Fibroblast of upper back skin (primary cell): ENCODE measurements at places on chromosomes 2 and 18.

DNA sequence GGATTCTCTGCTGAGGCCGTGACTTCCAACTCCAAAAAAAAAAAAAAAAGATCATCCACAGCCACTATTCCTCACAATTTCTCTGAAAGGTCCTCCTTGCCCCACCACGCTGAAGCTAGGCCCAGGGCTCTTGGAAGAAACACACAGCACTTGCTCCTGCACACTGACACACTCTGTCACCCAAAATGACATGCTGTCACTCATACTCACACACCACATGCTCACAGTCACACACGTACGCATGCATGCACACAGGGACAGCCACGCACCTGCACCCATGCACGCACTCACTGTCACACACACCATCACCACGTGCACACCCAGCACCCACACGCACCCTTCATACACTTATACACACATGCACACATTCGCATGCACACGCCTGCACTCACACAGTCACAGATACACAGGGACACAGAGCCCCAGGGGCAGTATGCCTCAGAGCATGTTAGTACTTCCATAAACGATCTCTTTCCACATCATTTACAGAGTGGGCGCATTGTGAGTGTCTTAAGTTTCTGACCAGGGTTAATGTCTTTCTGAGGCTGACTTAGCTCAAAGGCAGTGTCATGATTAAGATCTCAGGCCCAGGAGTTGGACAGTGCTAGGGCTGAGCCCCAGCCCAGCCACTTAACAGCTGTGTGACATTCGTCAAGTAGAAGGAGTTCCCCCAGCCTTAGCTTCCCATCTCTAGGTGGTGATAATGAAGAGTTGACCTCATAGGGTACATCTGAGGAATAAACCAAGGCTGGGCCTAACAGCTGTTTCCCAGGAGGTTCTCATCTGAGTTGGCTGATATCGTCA lies 93.4 kb downstream of the GLI2 start:
- DNase-seq, result no peak

DNA sequence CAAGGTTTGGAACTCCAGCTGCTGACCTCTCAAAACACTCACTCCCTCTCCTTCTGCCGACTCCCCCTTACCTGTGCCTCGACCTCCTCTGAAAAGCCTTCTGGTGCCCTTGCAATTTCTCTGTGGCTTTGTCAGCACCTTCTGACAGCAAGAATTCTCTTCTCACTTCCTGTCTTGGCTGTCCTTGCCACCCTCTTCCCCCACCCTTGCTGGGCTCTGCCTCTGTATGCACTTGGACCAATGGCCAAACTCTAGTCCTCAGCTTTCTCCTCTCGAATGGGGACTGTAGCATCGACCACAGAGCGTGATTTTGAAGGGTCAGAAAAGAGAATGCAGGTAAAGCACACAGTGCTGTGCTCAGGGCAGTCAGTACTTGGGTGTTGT lies 99.0 kb downstream of the HS1BP3 start:
- no peak for DNase-seq

- no peak for DNase-seq
These were observed 200.8 kb downstream of the RAB3GAP1 start for GRCh38 chr2:135252805-135253458.

DNA sequence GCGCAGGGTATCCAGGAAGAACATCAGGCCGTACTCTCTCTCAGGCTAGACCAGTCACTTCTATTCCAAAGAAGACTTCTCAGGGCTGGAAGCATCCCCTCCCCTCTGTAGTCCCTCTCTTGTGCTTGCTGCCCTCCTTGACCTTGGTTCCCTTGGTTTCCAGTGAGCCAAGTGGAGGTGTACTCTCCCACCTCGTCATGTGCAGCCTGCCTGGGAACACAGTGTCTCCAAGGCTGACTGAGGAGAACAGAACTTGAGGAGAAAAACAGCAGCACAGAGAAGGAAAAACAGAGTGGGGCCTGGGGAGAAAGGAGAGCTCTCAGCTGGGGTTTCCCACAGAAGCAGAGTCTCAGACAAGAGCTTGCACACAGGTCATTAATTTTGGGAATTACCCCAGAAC lies 52.7 kb downstream of the HAUS1 start:
- DNase-seq, result no peak

- peak; percentile 34 for DNase-seq
These were observed 25.1 kb downstream of the ANXA4 start for GRCh38 chr2:69767034-69767433.

DNA sequence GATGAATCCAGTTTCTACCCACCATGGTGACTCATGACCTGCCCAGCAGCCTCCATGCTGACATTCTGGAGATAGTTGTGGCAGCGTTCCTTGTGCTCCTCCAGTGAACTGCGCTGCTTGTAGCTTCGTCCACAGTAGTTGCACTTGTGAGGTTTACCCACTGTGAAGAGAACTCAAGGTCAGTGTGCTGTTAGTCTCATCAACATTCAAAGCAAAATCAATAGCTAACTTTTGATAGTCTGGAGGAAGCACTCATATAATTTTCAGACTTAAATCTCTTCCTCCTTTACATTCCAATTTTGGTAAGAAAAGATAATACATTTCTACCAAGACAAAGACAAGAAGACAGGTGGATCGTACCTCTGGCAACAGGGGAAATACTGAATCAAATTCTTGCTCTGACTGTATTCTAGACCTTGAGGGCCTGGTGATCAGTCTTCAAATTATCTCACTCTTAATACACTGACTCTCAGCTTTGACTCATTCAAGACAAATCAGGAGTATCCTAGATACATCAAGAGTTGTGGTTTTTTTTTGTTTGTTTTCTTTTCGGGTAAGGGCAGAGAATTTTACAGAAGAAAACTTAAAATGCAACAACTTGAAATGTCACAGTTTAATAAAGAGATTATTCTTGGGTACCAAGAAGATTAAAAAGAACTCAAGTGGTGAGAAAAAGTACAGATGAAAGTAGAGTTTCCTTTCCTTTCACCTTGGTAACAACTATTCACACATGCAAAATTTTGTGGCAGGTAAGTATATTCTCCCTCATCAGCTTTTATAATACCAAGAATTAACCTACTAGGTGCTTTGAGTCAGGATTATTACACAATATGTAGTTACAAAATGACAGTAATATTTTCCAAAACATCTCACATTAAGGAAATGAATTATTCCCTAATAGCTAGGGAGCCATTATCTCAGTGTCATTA lies 129.2 kb downstream of the IKZF2 start:
- DNase-seq, result peak; percentile 14

DNA sequence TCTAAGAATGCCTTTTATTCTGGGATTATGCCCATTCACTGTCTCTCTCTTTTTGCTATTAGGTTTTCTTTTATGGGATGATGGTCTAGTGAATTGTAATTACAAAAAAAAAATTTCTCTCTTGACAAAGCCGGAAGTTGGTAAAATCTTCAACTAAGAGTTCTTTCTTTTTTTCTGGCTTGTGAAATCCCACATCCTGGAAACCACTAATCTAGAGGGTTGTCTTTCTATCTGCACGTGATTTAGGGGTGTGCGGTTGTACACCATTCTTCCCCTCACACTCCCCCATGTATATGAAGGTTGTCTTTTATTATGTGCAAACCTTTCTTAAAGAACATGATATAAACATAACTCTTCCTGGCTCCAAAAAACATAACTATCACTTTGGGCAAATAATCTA lies 52.0 kb downstream of the GATA6 start:
- no peak for DNase-seq

GRCh38 chr2:173033084-173033483 lies 42.6 kb upstream of the MAP3K20 start:
- DNase-seq, result peak; percentile 83

- DNase-seq, result no peak
These were observed 5.6 kb downstream of the ARL4C start for GRCh38 chr2:234491281-234491680.

DNA sequence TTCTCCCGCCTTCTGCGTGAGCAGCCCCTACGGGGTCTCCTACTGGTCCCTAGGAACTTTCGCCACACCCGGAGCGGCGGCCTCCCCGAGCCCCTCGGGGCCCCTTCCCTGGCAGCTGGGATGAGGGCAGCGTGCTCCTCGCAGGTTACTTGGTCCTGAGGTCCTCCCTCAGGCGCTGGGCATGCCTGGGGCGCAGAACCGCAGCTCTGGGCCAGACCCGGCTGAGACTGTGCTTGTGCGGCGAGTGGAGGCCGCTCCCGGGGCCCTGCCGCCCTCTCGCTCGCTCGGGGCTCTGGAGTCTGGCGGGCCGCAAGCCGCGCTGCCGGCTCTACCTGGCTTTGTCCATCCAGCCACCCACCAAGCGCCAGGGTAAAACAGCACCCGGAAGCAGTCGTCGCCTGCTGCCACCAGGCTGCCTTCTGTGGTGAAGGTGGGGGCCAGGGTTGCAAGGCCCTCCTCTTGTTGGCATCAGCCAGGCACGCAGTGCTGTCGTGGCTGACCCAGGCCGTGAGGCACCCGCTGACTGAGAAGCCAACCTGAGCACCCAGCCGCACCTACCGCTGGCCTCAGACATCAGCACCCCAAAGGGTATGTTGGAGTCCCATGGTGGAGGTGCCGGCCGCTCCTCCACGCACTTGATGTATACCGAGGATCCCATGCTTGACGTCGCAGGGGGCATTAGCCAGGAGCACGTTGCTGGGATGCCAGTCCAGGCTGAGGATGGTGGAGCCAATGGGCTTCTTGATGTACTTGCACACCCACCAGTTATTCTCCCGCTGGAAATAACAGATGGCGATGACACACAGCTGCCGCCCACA lies 46.1 kb upstream of the PTH2R start:
- DNase-seq, result no peak

DNA sequence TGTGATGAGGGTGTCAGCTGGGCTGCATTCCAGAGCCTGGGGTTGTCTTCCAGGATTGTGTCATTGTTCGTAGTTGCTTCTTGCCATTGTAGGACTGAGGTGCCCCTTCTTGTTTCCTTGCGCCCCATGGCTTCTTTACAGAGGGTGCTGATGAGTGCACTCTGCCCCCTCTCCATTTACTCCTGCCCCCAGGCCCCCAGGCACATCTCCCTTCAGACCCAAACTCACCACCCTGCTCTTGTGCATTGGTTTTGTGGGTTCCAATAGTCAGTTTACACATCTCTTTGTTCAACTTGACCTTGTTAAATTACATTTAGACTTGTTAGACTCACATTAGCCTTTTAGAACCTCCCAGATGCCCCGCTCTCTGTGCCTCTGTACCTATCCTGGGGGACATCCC lies 33.1 kb downstream of the HJURP start:
- no peak for DNase-seq

GRCh38 chr2:223549215-223549614 lies 52.9 kb downstream of the SCG2 start:
- peak; percentile 98 for DNase-seq

GRCh38 chr18:38257661-38258060 lies 692.1 kb upstream of the CELF4 start:
- no peak for DNase-seq

DNA sequence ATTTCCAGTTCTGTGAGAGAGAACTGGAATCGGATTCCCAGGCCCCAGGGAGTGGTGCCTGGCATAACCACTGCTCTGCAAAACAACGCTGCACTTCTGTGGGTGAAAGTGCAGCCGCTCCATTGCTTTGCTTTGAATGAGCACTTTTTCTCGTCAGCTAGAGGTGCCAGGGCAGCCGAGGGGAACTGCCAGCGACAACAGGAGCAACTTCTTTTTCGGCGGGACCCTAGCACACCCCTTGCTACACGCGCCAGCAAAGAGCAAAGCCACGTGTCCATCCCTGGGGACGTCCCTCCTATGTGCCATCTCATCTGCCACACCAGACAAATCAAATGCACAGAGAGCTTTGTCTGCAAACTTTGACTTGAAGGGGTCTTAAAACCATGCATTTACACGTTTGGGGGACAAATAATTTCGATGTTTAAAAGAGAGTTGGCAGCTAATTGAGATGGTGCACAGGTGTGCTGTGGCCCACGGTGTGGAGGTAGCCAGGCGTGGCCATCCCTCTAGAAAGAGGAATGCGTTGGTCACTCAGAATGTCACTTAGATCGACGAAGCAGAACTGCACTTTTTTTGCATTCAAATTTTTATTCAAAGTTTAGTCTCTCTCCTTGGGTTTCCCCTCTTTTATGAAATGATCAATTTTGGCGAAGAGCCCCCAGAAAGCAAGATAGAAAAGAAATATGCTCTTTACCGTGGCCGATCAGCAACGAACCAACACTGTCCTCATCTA lies 151.8 kb downstream of the MBP start:
- no peak for DNase-seq

GRCh38 chr2:20434588-20435294 lies 12.1 kb upstream of the RHOB start:
- no peak for DNase-seq

- DNase-seq, result peak; percentile 95
These were observed 91.0 kb downstream of the EPB41L5 start for GRCh38 chr2:120103723-120104467.
